ENCODE measurements at places on chromosomes 2 and 18.

- DNase-seq: no peak
Observed at GRCh38 chr2:120929829-120930228, 194.2 kb downstream of the GLI2 start.

DNA sequence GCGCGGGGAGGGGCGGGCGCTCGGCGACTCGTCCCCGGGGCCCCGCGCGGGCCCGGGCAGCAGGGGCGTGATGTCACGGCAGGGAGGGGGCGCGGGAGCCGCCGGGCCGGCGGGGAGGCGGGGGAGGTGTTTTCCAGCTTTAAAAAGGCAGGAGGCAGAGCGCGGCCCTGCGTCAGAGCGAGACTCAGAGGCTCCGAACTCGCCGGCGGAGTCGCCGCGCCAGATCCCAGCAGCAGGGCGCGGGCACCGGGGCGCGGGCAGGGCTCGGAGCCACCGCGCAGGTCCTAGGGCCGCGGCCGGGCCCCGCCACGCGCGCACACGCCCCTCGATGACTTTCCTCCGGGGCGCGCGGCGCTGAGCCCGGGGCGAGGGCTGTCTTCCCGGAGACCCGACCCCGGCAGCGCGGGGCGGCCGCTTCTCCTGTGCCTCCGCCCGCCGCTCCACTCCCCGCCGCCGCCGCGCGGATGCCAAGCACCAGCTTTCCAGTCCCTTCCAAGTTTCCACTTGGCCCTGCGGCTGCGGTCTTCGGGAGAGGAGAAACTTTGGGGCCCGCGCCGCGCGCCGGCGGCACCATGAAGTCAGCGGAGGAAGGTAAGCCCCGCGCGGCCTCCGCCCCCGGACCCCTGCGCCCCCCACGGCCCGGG is at the start of gene NFATC1:
Gene NFATC1 (plus strand): TSS at position 170 of the 644 bp plus-strand sequence. CDS start 295 bp downstream, at position 465.
- peak; percentile 83 for DNase-seq

GRCh38 chr18:56532176-56532840 is 106.1 kb downstream of the TXNL1 start:
- peak; percentile 30 for DNase-seq

DNA sequence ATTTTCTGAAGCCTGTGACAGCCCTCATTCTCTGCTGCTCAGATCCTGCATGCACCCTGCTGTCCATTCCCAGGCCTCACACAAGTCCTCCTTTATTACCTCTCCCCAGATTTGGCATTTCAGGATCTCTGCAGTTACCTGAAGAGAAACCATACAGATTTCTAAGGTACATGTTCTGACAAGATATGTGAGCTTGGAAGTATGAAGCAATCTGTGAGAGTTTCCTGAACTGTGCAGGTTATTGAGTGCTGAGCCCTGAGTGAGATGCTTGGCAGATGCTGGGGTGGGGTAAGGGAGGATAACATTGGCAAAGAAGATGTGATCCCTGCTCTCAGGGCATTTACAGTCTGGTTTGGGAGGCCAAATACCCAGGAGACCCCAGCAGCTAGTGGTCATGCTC is 122.1 kb upstream of the STPG4 start:
- DNase-seq: no peak

GRCh38 chr2:46666754-46667153 is 187.4 kb downstream of the TMEM247 start:
- no peak for DNase-seq

GRCh38 chr2:184047536-184047935 is 550.8 kb upstream of the ZNF804A start:
- DNase-seq: no peak

GRCh38 chr18:35087726-35088125 is 46.5 kb downstream of the MAPRE2 start:
- DNase-seq: no peak

- peak; percentile 74 for DNase-seq
Observed at GRCh38 chr2:28390241-28390745, 2.4 kb upstream of the FOSL2 start.

GRCh38 chr2:215615067-215615802 is 179.4 kb upstream of the FN1 start:
- no peak for DNase-seq

- DNase-seq: no peak
Observed at GRCh38 chr2:1305342-1306013, 107.8 kb upstream of the TPO start.

GRCh38 chr18:79105455-79105854 is 36.3 kb downstream of the ATP9B start:
- DNase-seq: no peak

- no peak for DNase-seq
Observed at GRCh38 chr18:32244881-32245280, 55.0 kb downstream of the MEP1B start.

- no peak for DNase-seq
Observed at GRCh38 chr2:99028558-99028957, 92.5 kb upstream of the CRACDL start.

GRCh38 chr2:79178076-79178674 is 18.6 kb upstream of the REG3A start:
- no peak for DNase-seq

GRCh38 chr2:45957533-45958227 is 306.2 kb downstream of the PRKCE start:
- no peak for DNase-seq

DNA sequence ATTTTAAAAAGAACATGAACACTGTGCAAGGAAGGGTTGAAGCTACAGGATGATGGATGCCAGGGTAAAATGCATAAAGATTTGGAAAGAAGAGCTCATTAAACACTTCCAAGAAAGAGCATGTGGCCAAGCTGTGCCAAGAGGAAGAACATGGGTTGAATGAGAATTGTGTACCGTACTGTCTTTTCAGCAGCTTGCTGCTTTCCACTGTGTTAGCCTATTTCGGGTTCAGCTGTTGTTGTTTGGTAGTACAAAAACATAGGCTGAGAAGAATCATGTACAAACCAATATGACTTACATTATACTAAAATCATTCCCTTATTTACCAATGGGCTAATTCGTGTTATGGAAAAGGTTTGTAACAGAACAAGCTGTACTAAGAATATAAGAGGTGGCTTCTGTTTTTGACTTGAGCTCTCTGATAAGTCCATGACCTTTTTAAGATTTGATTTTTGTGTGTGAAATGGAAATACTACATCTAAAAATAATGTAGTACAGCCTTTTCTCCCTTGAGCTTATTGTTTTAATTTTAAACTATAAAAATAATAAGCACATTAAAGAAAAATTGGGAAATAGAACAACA is 188.3 kb upstream of the STON1 start:
- DNase-seq: no peak

DNA sequence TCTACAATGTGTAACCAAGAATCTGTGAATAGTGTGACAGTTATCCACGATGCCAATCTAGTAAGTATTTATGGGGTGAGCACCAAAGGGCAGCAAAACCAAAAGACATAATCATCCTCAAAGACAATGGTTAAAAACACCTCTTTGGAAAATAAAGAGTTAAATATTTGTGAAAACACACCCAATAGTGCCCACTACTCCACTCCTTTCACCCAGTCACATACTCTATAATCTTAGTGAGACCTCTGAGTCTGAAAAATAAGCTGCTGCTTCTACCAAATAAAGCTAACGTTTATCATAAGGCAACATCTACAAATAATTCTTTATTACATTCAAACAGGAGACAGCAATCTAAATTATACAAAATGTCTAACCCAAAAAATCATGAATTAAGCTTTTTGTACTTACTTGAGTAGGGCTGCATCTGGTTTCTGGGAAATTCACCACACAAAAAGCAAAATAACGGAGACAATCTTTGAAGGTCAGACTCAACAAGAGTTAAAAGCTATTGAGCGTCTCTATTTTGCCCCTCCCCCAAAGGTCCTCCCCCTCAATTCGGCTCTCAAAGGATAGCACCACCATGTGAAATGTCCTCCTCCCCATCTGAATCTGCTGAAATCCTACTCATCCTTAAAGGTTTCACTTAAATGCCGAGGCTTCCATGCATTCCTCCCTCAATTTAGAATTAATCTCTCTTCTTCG is 2.0 kb downstream of the RAPH1 start:
- DNase-seq: no peak

DNA sequence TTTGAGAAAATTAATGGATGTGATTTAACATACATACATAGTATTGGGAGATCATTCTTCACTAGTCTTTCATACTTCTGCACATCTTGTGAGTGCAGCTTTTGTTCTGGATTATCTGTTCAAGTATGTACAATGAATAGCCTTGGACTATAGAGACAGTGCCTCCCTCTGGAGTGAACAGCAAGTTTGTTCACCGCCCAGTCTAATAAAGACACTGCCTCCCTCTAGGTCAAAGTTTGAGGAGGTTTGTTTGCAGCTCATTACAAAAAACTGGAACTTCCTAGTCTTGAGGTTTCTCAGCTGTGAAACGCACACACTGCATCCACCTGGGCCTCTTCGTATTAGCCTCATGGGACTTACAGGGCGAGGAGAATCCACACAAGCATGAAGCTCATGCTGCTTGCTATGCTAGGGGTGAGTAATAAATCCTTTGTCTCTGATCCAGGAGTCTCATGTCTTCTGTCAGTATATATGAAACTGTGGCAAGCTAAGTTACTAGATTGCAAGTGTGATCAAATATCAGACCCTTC is 26.0 kb upstream of the LAPTM4A start:
- no peak for DNase-seq

DNA sequence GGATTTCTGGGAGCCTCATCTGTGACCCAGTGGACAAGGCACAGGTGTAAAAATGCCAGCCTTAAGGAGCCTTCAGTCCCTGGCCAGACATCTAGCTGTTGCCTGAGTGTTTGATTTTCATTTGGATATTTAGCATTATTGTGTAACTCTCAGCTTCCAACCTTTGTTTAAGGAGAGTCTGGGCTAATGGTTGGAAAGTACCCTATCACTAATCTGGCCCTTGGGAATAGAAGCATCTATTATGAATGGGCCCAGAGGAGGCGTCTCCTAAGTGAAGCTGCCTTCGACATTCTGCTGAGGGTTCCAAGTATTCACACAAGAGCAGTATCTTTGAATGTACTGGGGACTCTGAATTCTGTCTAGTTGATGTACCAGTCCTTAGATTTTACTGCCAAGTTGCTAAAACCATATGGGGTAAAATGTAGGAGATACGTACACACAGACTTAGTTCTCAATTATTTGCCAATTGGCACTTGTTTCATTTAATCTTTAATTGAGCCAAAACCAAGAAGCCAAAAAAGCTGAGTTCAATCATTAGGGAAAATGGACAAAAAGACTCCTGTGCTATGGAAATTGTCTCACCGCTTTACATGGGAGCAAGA is 7.2 kb upstream of the ANKRD29 start:
- DNase-seq: no peak

DNA sequence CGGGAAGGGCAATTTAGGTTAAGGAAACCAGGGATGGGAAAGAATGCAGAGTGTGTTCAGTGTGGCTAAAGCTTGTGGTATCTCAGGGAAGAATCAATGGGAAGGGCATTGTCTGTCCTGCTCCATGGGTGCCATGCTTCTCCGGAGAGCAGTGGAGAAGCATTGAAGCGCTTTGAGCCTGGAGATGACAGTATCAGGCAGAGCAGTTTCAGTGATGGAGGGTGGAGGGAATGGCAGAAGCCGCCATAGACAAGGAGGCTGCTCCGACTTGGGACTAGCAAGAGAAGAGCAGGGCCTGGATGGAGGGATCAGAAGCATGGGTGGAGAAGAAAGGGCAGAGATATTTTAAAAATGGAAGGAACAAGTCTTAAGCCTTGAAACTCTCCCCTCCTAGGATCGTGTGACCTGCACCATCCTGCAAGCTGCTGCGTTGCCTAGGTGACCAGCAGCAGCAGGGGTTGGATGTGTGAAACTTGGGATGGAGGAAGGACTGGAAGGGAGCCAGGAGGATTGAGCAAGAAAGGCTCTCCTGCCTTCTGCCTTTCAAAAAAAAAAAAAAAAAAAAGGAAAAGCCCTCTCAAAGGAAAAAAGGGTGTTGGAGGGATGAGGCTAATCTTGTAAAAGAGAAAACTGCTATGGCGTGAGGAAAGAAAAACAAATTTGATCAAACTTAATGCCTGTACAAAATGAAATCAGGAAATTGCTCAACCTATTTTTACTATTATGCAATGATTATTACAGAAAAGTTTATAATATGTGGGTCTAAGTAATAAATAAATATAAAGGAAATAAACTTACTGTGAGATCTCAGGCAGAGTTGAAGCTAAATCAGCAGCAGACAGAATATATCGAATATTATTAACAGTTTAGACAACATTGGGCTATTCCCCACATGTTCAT is 493.8 kb upstream of the NRP2 start:
- DNase-seq: no peak

GRCh38 chr2:185279999-185280398 is 458.6 kb upstream of the FSIP2 start:
- DNase-seq: no peak

GRCh38 chr2:186522450-186522849 is 36.4 kb downstream of the ZC3H15 start:
- DNase-seq: no peak
